ENCODE measurements at places on chromosomes 13 and 19. TPM values are rescaled to one million over a fixed set of nuclear protein-coding genes. Genes with fewer than 3 reads are reported as not detected.

DNA sequence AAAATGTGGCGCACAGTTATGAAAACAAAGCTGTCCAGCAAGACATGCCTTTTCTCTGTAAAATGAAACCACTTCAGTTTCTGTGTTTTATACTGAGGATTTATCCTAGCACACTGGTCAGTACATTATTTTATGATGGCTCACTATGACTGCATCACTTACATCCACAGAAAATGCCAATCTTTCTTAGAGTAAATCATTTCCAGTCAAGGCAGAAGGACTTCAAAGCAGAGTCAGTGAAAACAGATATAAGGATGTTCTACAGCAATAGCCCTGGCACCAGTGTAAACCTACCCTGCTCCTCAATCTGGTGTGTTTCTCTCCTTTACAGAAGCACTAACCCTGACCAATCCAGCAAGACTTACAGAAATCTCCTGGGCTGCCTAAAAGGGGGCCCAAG is 473.5 kb downstream of the GPC6 start:
- H3K27ac ChIP-seq: no peak overlapping the region
- no peaks in the 10 kb centered on the region for H3K36me3 ChIP-seq
- DNase-seq: no peak
- H3K4me1 ChIP-seq: no peaks in the 10 kb centered on the region
- H3K4me3 ChIP-seq: no peak overlapping the region

DNA sequence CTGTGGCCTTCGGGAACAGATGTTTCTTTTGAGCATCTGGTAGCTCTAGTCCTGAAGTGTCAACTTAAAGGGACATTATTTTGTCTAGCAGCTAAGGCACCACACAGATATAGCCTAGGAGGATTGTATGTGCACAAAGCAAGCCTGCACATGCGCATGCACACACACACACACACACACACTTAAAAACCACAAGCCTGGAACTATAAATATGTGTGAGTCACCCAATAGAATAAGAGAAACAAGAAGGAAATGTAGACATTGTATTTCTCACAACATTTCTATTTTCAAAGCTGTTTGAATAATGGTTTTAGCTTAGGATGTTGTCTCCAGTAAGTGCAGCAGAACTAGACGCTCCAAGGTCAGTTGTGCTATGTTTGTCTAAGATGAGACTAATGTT is 516.5 kb downstream of the SUCLA2 start:
- no peak for DNase-seq
- H3K36me3 ChIP-seq: no peaks in the 10 kb centered on the region
- H3K4me1 ChIP-seq: no peaks in the 10 kb centered on the region
- H3K27ac ChIP-seq: no peak overlapping the region

GRCh38 chr19:40231544-40232424 is 5.3 kb upstream of the CCNP start:
- H3K4me1 ChIP-seq: peaks cover 21% of the 10 kb centered on the region
- peaks cover 12% of the 10 kb centered on the region for H3K27me3 ChIP-seq
- H3K36me3 ChIP-seq: no peaks in the 10 kb centered on the region
- H3K4me3 ChIP-seq: no peak overlapping the region

GRCh38 chr13:19674898-19675297 is 41.4 kb downstream of the MPHOSPH8 start:
- DNase-seq: no peak
- no peak overlapping the region for H3K4me3 ChIP-seq
- H3K27ac ChIP-seq: no peak overlapping the region
- no peaks in the 10 kb centered on the region for H3K27me3 ChIP-seq
- H3K4me1 ChIP-seq: peaks cover 10% of the 10 kb centered on the region

DNA sequence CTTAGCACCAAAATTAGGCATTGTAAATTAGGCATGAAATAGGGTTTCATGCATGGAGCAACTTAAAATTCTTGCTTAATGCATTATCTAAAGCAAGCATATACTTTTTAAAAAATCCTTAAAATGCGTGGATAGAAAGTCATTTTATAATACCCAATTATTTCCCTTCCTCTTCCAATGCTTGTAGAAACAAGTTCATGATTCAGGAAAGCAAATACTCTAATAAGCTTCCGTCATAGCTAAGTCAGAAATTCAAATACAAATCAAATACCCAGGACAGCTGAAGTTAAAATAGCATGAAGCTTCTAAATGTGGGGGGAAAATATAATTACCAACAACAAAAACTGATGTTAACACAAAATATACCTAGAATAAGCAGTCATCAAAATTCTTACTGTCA is 89.1 kb downstream of the COL4A1 start:
- no peaks in the 10 kb centered on the region for H3K36me3 ChIP-seq
- no peak overlapping the region for H3K4me3 ChIP-seq
- H3K27me3 ChIP-seq: peaks cover 33% of the 10 kb centered on the region
- no peak overlapping the region for H3K27ac ChIP-seq

DNA sequence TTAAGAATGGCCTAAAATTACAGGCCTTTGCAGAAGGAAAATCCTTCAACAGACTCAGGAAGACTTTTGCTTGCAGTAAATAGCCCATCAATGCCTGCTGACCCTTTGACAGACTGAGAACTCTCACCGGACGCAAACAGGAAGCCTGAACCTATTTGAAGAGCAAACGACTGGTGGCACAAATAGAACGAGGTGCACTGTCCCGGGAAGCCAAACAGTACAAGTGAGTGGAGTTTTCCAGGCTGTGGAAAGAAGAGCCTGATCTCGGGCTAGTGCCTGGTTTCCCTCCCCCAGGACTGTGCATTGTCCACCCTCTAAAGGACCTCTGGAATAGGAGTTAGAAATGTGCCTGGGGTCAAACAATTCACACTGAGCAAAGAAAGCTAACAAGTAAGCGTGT is 165.5 kb downstream of the FGF14 start:
- no peaks in the 10 kb centered on the region for H3K27me3 ChIP-seq
- no peak overlapping the region for H3K27ac ChIP-seq
- DNase-seq: no peak
- no peaks in the 10 kb centered on the region for H3K4me1 ChIP-seq
- H3K4me3 ChIP-seq: no peak overlapping the region

- peaks cover 14% of the 10 kb centered on the region for H3K36me3 ChIP-seq
- no peaks in the 10 kb centered on the region for H3K27me3 ChIP-seq
- peaks cover 24% of the 10 kb centered on the region for H3K4me1 ChIP-seq
Measured at GRCh38 chr19:46631481-46631880, 4.5 kb downstream of the GNG8 start.

CAPS gene
- 2.6 TPM for total RNA-seq

GJB6 gene
- total RNA-seq: 8.7 TPM

GDF15 gene
- total RNA-seq: not detected

All from activated naive CD8-positive, alpha-beta T cell treated with anti-CD3 and anti-CD28 coated beads for 36 hours (primary cell).